ENCODE measurements at places on chromosomes 7 and 10.

DNA sequence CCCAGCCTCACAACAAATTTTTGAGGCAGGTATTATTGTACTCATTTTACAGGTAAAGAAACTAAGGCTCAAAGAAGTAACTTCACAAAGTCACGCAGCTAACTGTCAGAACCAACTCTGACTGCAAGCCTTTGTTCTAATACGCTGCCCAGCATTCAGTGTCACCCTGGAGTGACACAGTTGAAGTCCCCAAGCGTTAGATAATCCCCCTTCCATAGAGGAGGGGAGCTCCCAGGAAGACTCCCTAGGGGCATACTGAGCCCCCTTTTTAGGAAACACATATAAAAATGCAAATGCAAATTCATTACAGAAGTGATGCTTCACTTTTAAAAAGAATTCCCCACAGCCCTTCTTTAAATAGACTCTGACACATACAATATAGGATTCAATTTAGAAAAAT, 101.0 kb upstream of the MACROH2A2 start:
- DNase-seq = no peak

DNA sequence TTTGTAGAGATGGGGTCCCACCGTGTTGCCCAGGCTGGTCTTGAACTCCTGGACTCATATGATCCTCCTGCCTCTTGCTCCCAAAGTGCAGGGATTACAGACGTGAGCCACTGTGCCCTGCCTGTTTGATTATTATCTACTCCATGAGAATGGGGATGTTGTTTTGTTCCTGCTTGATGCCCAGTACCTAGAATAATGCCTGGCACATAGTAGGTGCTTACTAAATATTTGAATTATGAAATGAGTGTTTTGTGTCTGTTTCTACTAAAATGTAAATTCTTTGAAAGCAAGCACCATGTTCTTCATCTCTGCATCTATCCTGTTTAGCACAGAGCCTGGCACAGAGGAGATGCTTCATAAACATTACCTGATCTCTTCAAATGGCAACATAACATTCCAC, 40.9 kb downstream of the ZNF783 start:
- DNase-seq = no peak

DNA sequence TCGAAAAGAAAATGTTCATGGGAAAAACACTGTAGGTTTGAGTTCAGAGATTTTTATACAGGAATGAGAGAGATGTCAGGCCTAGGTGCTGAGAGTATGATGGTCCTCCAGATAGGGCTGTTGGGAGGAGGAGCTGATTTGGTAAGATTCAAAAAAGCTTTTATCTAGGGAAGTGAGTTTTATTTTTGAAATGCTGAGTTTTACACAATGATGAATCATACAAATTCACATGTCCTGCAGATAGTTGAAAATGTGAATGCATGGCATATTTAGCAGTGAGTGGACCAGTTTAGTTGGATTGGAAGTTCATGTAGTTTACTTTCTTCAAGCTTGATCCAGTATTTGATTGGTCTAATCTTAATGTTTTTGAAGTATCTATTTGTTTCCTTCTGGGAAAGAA, 154.8 kb downstream of the LRRC4 start:
- DNase-seq = no peak

- DNase-seq = no peak
Measured at GRCh38 chr7:27747589-27748368, 7.8 kb downstream of the TAX1BP1 start.

GRCh38 chr7:28815369-28815927, 142.7 kb downstream of the TRIL start:
- no peak for DNase-seq

DNA sequence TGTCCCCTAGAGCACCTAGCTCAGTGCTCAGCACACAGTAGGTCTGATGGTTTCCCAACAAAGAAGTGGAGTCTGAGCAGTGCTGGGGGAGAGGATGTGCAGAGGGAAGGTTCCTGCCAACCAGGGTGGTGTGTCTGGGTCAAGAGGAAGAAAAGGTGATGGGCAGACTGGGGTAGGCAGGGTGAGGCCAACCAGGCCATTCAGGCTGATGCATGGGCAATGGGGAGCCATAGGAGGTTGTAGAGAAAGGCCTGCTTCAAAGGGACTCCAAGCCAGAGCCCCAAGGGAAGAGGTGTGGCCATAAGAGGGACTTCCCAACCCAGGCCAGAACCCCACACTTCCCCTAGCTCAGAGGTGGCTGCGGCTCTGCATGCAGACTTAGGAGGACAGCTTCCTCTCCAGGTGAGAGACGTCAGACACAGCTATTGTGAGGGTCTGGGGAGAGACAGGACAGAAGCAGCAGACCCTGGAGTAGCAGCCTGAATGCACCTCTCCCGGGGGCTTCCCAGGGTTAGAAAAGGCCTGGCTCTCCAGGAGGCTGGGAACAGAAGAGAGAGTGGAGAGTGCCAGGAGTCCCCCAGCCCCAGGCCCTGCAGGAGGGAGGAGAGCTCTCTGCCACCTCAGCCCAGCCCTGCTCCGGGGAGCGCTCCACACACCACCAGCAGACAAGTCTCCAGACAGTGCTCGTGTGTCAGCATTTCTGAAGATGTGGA, 87.4 kb upstream of the ZMIZ1 start:
- peak; percentile 47 for DNase-seq

DNA sequence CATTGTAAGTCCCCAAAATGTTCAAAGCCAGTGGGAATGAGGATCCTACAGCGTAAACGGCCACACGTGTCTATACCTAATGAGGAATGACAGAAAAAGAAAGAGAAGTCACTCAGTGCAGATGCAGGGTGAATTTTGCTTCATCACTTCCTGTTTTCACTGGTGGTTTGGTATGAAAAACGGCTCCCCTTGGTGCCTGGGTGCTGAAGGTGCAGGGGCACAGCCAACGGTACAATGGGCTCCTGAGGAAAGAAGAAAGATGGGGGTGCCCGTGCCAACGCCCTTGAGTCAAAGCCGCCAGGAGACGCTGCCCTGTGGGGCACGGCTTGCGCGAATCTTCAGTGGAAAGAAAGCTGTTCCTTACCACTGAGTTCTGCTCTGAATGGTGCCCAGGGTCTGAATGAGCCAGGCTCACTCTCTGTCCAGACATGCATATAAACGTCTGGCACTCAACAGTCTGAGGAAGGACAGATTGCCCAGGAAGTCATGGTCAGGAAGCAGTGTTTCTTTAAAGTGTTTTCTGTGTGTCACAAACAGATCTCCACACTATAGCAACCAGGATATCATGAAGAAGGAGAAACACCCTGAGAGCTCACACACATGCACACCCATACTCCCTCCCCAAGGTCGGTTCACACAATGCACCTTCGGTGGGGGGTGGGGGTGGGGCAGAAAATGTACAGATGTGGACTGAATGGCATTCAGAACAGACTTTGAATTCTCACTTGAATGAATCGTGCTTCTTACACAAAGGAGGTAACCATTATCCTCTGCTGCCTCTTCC, 105.8 kb downstream of the ELMO1 start:
- peak; percentile 96 for DNase-seq

DNA sequence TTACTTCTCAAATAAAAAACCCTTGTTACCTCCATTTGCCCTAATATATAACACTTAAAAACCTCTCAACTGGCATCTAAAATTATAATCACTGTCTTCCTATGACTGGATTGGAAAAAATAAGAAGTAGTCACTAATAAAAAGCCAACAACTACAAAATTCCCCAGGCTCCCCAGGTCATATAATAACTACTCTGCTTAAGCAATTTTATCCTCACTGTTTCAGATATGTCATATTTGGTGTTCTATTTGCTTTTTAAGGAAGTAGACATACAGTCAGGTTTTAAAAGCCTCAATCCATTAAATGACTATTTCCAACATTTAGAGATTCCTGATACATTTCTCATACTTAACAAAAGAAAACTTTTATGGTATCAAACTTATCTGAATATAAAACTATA, 2.4 kb downstream of the H2AZ2 start:
- peak; percentile 56 for DNase-seq

GRCh38 chr10:72086466-72087391, 1.6 kb downstream of the SPOCK2 start:
- DNase-seq = no peak

DNA sequence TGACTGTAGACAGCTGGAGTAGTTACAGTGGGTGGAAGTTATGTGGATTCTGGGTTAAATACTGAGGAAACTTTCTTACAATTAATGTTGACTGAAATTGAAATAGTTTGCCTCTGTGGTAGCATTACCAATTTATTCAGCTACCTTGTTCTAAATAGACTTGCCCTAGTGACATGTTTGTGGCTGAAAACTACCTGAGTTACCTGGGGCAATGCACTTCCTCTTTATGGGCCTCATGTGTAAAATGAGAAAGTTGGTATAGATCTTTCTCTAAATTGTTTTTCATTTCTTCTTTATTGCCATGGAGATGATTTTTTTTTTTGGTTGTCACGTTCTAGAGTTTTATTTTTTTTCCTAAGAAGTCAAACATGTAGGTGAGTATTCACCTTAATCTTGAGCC, 252.7 kb upstream of the CDC14C start:
- DNase-seq = no peak

DNA sequence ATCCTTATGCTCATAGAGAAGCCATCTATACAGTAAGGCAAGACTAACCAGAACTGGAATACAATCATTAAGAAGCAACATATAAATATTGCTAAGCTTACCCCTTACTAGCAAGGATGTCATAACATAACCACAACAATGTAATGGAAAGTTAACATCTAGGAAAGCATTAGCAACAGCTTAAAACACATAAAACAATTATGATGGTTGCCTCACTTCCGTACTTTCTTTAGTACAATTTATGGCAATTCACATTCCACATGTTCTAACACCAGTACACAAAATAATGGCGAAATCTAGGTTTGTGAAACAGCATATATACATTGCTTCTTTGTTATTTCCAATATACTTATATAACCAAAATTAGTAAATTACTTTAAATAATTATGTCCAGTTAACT, 195.0 kb downstream of the AHR start:
- DNase-seq = peak; percentile 50

GRCh38 chr10:32972460-32972859, 14.4 kb upstream of the ITGB1 start:
- DNase-seq = no peak

- DNase-seq = no peak
Measured at GRCh38 chr10:124211921-124212320, 118.5 kb upstream of the CHST15 start.

GRCh38 chr7:81743665-81744064, 26.2 kb downstream of the HGF start:
- no peak for DNase-seq

- no peak for DNase-seq
Measured at GRCh38 chr10:132868995-132869394, 73.4 kb downstream of the CFAP46 start.

- DNase-seq = no peak
Measured at GRCh38 chr7:148433521-148434180, 156.9 kb upstream of the C7orf33 start.

GRCh38 chr7:118041251-118041878, 142.6 kb upstream of the LSM8 start:
- DNase-seq = no peak

DNA sequence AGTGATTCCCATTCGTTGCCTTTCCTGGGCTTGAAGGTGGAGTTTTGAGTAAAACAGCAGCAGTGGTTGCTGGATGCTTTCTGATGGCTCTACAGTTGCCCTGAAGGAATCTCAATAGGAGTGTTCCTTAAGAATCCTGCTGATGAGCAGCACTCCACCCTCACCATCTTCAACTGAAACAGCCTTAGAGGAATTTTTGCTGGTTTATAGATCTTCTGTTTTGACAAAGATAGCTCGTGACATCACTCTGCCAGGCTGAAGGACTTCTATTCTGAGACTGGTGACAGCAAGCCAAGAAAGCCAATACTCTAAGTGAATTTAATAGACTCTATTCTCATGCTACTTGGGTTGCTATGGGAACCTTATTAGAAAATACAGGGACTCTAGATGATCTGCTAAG, 1014.7 kb downstream of the NRG3 start:
- no peak for DNase-seq

- no peak for DNase-seq
Measured at GRCh38 chr7:122987463-122987862, 8.0 kb downstream of the TAS2R16 start.

GRCh38 chr7:117479225-117480054, at the start of gene CFTR:
Gene CFTR (plus strand): TSS chr7:117480025. CDS start chr7:117480095, 70 bp downstream.
- DNase-seq = no peak

- peak; percentile 35 for DNase-seq
Measured at GRCh38 chr10:75108684-75109458, 2.6 kb upstream of the SAMD8 start.

DNA sequence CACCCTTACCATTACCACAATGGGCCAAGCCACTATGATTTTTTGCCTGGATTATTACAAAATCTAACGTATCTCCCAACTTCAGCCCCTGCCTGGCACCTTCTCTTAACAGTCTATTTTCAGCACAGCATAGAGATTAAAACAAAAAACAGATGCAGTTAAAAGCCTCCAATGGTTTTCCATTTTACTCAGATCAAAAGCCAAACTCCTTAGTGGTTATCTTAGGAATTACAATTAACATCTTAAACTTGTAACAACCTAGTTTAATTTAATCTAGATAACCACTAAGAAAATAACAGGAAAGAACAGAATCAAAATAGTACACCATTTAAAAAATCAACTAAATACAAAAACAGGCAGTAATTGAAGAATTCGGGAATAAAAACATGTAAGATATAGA, 43.5 kb downstream of the DNAJC1 start:
- no peak for DNase-seq

GRCh38 chr7:2631946-2632732, at the start of gene TTYH3:
Gene TTYH3 (plus strand): TSS chr7:2631986. CDS start chr7:2632156, 170 bp downstream.
- peak; percentile 58 for DNase-seq

GRCh38 chr10:24958721-24959381, 6.4 kb upstream of the PRTFDC1 start:
- no peak for DNase-seq
